ENCODE measurements at places on chromosomes 11 and 22. TPM values are rescaled to one million over a fixed set of nuclear protein-coding genes. Genes with fewer than 3 reads are reported as not detected.

DNA sequence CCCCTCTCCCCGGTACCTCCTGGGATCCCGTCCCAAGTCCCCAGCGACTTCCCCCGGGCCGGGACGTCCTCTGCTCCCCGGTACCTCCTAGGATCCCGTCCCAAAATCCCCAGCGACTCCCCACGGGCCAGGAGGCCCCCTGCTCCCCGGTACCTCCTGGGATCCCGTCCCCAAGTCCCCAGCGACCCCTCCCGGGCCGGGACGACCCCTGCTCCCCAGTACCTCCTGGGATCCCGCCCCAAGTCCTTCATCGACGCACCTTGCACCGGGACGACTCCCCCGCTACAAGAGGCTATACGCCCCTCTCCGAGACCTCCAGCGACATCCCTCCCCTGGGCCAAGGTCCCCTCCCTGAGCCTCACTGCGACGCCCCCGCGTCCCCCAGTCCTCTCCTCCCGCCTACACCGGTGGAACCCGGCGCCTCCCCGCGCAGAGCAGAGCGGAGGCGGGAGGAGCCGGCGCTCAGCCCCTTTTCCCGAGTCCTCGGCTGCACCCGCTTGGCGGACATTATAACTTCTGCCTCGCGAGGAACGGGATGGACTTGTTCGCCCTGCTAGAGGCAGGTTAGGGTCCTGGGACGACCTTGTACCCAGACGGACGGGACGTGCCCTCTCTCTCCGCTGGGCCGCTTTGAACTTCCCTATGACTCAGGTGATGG, 912 bp downstream of the KREMEN1 start:
- no peak for DNase-seq

- no peak for DNase-seq
These were observed at the start of gene RAC2 for GRCh38 chr22:37244114-37244921. Gene RAC2, minus strand, starts transcription at chr22:37244269. Its CDS starts 121 bp downstream, at chr22:37244148.

Gene SYNGR1
- total RNA-seq, result 2.3 TPM

Gene KRTAP5-2
- total RNA-seq, result not detected

- no peak for DNase-seq
These were observed 1.5 kb downstream of the EML3 start for GRCh38 chr11:62610814-62611704.

GRCh38 chr22:23034621-23035556, 35.4 kb upstream of the GNAZ start:
- DNase-seq, result no peak

DNA sequence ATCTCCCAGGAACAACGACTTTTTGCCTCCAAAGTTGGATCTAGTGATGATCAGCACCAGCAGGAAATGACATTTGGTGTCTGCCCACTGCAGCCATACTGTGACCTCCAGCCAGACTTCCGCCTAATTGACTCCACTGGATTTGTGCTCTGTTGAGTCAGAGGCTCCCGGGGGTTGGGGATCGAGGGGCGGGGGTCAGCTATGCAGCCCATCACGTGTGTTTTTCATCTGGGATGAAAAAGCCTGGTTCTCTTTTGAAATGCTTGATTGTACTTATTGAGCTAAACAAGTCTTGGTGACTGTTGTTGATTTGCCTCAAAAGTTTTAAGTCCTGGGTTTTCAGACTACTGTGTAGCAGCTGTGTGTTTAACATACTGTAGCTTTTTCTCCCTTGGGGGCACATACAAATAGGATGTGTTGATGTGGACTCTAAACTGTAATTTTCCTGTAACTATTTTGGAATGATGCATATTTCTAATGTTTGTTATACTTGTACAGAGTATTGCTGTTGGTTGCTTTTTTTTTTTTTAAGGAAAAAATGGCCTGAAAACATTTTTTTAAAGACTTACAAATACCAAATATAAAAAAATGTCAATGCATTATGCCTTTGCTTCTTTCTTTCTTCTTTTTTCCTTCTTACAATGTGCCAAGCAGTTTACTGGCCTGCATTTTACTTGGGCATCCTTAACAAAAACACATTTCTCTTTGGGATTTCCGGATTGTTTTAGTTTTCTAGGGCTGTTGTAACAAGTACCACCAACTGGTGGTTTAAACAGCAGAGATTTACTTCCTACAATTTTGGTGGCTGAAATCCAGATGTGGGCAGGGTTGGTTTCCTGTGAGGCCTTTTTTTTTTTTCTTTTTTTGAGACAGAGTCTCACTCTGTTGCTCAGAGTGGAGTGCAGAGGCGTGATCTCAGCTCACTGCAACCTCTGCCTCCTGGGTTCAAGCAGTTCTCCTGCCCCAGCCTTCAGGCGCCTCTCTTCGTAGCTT, 46.1 kb upstream of the OR4B1 start:
- no peak for DNase-seq

DNA sequence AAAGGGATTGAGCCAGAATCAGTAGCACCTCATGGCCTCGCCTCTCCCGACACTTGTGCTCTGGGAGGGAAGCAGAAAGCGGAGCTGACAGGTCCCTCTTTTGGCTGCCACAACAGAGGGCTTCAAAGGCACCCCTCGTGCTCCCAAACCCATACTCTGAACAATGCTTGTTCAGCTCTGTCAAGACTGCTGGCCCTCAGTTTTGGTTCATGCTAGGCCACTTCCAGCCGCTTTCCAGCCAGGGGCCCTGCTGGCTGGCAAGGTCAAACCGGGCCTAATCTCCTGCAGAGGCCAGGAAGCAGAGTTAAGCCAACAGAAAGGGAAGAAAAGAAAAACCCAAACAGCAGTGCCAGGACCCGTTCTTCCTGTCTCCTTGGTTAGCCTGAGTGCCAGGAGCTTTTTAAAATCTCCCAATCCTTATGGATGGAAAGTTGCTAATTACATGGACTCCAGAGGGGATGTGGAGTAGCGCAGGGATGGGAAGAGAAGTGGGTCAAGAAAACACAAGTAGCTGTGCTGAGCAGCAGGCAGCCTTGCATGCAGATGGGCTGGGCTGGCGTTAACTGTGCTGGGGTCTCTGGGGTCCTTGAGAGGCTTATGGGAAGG, 150.6 kb downstream of the GRIK4 start:
- DNase-seq, result no peak

DNA sequence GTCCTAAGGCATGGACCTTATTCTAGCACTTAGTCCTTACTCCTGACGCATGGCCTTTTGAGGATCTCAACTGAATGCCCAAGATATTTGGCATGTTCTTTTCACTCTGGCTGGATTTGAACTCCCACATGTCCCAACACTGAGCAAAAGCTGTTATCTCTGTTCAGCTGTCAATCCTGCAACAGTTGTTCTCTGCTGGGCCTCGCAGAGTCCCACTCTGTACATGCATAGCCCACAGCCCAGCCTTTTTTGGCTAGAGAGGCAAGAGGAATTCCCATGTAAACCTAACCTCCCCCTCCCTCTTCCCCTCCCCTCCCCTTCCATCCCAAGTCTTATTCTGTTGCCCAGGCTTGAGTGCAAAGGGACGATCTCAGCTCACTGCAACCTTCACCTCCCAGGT, 21.8 kb upstream of the DRG1 start:
- DNase-seq, result no peak

DNA sequence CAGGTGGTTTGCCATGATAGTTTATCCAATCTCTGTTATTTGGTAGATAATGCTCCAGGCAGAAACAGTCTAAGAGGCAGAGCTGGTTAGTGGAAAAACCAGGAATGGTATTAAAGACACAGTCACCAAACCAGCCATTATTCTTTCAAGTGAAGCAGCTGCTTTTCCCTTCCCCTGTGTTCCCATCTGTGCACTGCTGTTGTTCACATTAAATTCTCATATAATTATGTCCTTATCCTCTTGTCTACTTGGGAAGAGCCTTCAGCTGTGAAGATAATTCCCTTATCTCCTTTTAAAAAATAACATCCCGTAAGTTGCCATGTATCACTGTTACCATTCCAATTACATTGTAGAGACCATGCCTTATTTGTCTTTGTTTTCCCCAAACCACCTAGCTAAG, 5.2 kb upstream of the TBCEL start:
- no peak for DNase-seq

- DNase-seq, result no peak
These were observed 1.5 kb downstream of the FEZ1 start for GRCh38 chr11:125494561-125494960.

- no peak for DNase-seq
These were observed 53.7 kb downstream of the SLC22A12 start for GRCh38 chr11:64644647-64645275.
